AML-193 (cell line): ENCODE measurements at places on chromosomes 7 and 10.

DNA sequence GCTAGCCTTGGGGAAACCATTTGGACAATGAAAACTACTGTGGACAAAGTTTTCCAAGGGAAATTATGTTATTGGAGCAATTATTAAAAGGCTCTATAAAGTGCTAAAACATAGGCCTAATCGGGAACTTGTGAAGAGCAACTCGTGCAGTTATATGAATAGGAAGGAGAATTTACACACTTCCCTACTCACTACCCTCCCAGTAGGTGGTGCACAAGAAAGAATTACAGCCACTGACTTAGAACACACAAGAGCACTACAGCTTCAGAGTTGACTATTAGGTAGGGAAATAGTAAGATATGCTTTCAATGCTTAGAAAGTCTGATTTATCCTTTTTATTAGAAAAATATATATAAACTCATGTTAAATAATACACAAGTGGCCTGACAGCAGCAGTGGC is 47.2 kb downstream of the GSAP start:
- DNase-seq = peak; percentile 69

DNA sequence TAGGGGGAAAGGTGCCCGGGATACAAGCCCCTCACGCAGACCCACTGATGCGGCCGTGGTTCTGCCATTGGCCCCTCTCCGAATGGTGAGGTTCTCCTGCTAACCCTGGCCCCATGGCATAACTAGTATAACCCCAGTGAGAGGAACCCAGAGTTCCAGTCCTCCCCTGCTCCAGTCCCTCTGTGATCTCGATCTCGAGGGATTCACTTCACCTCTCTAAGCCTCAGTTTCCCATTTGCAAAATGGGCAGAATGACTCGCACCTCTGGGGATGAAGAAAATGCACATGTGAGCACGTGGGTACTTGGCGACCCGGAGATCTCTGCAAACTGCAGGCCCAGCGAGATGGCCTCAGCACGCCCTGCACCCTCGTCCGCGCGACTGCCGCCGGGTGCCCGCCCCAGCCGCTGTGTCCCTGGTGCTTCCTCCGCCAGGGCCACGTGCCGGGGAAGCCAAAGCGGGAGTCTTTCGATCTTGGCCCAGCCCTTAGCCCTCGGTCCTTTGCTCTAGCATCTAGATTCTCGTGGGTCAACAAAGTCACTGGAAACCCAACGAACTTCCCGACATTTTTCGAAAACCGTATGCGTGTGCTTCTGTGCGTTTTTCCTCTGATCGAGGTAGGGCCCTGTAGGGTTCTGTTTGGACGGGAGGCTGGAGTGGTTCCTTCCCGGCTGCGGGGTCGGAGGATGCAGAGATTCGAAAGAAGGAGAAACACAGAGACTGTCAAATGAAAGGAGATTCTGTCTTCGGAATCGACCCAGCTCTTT is 169.8 kb downstream of the UBE2H start:
- no peak for DNase-seq

DNA sequence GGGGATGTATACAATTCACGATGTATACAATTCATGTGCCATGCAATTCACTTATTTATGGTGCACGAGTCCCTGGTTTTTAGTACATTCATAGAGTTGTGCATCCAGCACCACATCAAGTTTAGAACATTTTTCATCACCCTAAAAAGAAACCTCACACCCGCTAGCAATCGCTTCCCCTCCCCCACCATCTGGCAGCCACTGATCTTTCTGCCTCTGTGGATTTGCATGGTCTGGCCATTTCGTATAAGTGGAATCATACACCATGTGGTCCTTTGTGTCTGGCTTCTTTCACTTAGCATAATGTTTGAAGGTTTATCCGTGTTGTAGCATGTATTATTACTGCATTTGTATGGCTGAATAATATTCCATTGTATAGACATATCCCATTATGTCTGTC is 52.1 kb downstream of the PRF1 start:
- DNase-seq = no peak

DNA sequence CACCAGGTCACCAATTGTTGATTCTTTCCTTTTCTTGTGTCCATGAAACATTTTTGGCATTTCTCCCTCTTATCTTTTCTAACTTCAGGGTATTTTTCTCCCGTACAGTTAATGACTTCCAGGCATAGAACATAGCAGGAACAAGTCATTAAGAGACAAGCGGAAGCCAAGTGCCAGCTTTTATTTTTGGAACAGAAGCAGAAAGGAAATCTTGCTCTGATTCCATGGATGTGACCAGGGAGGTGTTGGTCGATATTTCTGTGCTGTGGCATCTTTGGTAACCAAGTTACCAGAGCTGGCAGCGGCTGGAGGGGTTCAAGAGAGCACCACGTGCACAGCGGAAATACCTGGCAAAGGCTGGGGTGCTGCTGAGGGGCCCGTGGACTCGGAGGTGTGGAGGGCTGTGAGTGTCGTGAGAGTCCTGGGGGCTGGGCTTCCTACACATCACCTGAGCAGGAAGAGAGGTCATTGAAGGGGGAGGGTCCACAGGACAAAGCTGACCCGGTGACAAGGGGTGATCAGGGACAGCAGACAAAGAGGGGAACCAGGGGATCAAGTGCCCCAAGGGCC is 1.8 kb downstream of the LLCFC1 start:
- no peak for DNase-seq

DNA sequence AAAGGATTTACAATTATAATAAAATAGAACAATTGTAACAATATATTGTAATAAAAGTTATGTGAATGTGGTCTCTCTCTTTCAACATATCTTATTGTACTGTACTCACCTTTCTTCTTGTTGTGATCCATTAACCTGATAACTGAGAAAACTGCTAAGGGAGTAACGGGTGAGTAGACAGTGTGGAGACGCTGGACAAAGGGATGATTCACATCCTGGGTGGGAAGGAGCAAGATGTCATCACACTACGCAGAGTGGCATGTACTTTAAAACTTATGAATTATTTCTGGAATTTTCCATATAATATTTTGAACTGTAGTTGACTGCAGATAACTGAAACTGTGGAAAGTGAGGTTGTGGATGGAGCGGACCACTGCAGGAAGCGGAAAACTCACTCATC is 91.2 kb upstream of the PLPP4 start:
- DNase-seq = no peak

GRCh38 chr10:73076360-73077183 is 20.1 kb downstream of the P4HA1 start:
- peak; percentile 53 for DNase-seq

DNA sequence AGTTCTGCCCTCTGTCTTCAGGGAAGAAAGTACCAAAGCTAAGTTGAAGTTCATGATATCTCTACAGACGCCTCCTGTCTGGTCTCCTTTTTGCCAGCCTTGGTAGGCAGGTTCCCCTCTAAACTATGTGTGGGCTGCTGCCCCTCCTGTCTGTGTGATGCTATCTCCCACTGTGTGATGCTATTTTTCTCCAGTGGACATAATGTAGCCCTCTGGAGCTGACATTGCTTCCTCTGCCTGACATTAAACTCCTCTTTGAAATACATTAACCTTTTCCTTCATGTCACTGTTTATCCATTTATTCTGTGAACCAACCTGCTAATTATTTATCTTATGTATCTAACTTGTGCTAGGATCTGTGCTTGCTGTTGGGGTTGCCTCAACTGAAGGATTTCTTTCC is at the start of gene PRSS58:
Gene PRSS58 (minus strand): TSS at position 101 of the 400 bp plus-strand sequence. CDS start 351 bp downstream, outside the sequence.
- no peak for DNase-seq

DNA sequence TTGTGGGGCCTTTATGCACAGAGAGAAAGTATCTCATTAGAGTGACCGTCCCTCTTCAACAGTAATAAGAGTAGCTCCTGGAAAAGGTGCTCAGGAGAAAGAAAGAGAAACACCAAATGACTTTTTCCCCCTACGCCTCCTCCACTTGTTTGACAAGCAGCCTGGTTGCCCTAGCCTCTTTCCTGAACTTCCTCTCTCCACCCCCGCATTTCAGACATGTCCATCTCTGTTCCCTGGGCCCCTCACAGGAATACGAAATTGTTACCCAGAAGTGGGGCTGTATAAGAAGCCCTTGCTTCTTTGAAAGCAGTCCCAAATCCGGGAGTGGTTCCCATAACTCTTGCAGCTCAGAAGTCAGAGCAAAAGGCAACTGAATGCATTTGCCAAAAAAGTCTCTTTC is 119.6 kb upstream of the ADO start:
- no peak for DNase-seq

DNA sequence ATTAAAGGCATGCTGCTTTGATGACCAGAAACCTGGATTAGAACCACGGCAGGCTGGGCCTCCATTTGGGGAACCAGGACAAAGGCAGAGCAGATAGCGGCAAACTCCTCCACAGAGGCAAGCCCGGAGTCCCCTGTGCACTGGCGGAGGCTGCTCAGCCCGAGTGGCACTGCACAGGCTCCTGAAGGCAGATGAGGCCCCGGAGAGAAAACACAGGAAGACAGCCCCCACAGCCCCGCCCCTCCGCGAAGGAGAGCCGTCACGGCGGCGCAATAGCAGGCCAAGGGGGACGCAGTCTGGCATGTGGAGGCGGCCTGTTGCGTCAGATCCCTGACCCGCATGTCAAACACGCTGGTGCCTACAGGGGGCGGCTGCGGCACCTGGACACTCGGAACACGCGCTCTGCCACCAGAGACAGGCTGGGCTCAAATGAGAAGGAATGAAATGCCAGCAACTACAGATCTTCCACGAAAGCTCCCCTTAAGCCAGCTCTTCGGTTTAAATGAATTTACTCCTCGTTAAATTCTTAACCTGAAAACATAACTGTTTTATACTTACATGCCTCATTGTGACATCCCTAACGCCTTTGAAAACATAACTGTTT is 128.5 kb downstream of the MAD1L1 start:
- DNase-seq = no peak
